SJCRH30 (cell line): ENCODE measurements at places on chromosomes 16 and 17. TPM values are rescaled to one million over a fixed set of nuclear protein-coding genes. Genes with fewer than 3 reads are reported as not detected.

DNA sequence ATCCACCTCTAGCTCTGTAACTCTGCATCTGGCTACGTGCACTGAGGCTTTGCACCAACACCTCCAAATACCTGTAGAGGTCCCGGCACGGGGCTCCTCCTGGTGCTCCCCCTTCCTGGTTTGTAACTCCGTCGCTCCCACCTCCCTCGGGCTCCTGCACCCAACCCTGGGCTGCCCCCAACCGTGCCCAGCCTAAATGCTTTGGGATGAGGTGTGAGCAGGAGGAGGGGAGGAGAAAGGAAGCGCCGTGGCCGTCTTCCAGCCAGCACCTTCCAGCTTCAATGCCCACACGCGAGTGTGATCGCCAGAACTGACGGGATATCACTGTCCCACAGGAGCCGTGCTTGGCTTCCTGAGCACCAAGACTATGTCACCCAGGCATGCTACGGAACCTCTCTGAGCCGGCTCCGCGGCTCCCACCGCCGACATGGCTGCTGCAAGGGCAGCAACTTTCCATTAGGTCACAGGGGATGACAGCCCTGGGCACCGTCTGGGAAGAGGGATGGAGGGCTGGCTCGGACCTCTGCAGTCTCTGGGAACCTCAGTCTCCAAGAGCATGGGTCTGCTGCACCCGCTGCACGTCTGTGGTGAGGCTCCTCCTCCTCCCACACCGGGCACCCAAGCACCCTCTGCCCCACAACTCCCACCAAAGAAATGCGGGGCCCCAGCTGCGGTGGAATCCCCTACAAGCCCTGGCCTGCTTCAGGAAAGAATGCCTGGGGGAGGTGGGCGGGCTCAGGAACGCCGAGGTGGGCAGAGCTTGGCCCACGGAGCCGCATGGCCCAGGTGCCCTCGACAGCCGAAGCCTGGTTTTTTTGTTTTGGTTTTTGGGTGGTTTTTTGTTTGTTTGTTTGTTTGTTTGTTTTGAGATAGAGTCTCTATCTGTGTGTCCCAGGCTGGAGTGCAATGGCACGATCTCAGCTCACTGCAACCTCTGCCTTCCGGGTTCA, 6.4 kb upstream of the SLC38A10 start:
- H3K4me1 ChIP-seq = peaks cover 73% of the 10 kb centered on the region
- H3K36me3 ChIP-seq = no peaks in the 10 kb centered on the region
- no peak overlapping the region; the same call in 1 of the 2 replicates for H3K27ac ChIP-seq
- no peak overlapping the region for H3K4me3 ChIP-seq

GRCh38 chr17:75403131-75403530, 2.3 kb downstream of the GRB2 start:
- H3K4me1 ChIP-seq = peaks cover 10% of the 10 kb centered on the region; the same call in 1 of the 2 replicates
- H3K4me3 ChIP-seq = no peak overlapping the region
- H3K27ac ChIP-seq = no peak overlapping the region
- H3K27me3 ChIP-seq = no peaks in the 10 kb centered on the region

DNA sequence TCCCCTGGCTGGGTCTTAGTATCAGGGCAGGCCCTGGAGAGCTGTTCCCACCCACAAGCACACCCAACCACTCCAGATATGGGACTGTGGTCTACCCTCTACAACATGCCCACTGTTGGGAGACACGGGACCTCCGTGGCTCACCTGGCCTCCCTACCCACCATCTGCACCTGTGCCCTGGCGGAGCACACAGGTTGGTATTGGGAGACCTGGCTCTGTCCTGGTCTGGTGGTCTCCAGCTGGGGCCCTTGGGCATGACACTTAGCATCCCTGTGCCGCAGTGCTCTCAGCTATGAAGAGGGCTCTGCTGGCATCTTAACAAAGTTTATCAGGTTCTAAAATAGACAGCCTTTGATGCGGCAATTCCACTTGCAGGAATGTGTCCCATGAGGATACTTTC, 5.8 kb downstream of the C16orf95 start:
- no peaks in the 10 kb centered on the region for H3K27me3 ChIP-seq
- no peak overlapping the region for H3K4me3 ChIP-seq
- H3K27ac ChIP-seq = no peak overlapping the region
- no peaks in the 10 kb centered on the region for H3K36me3 ChIP-seq
- no peaks in the 10 kb centered on the region for H3K4me1 ChIP-seq

- H3K36me3 ChIP-seq = no peaks in the 10 kb centered on the region
- H3K27ac ChIP-seq = peak overlapping the region; percentile 10; the same call in 1 of the 2 replicates
- no peaks in the 10 kb centered on the region for H3K27me3 ChIP-seq
- H3K4me3 ChIP-seq = no peak overlapping the region; the same call in 1 of the 2 replicates
- H3K4me1 ChIP-seq = peaks cover 23% of the 10 kb centered on the region
These were observed 57.4 kb upstream of the MRTFB start for GRCh38 chr16:14013571-14014283.

GRCh38 chr17:15368600-15368999, 27.2 kb upstream of the TEKT3 start:
- H3K4me1 ChIP-seq = no peaks in the 10 kb centered on the region
- no peaks in the 10 kb centered on the region for H3K36me3 ChIP-seq
- DNase-seq = no peak
- H3K27me3 ChIP-seq = no peaks in the 10 kb centered on the region; the same call in 1 of the 2 replicates
- H3K4me3 ChIP-seq = no peak overlapping the region

GRCh38 chr17:30565073-30565935, 88.1 kb downstream of the GOSR1 start:
- no peaks in the 10 kb centered on the region for H3K27me3 ChIP-seq
- no peaks in the 10 kb centered on the region for H3K36me3 ChIP-seq
- peaks cover 18% of the 10 kb centered on the region for H3K4me1 ChIP-seq
- no peak overlapping the region for H3K4me3 ChIP-seq
- H3K27ac ChIP-seq = no peak overlapping the region
- DNase-seq = no peak

DNA sequence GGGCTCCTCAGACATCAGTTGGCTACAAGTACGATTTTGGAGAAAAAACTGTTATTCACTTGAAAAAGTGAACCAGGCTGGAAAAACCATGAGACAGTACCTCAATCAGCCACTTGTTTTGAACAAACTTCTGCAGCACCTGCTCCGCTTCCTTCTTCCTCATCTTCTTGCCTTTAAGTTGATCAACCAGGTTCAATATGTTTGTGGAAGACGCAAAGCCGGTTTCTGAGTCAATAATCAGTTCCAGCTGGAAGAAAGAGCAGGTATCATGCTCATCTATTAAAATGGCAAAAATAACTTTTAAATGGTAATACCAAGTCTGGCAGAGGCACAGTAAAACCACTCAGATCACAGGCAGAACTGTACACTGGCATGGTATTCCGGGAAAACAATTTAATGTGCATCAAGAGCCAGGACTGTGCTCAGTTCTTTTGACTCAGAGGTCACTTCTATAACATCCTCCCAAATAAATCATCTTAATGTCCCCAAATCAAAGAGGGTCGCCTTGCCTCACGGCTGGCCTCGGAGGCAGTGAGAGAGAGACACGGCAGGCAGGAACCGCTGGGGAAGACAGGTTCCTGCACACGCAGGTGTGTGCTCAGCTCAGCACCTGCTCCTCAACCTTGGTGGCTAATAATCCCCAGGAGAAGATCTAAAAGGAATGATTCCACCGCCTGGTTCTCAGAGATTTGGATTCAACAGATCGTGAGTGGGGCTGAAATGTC, 29.7 kb downstream of the KDM8 start:
- H3K36me3 ChIP-seq = no peaks in the 10 kb centered on the region
- peaks cover 46% of the 10 kb centered on the region for H3K4me1 ChIP-seq
- no peaks in the 10 kb centered on the region for H3K27me3 ChIP-seq
- no peak for DNase-seq

GRCh38 chr16:89308391-89309333, 91.2 kb downstream of the ZNF778 start:
- H3K36me3 ChIP-seq = peaks cover 70% of the 10 kb centered on the region
- no peak for DNase-seq
- H3K4me3 ChIP-seq = no peak overlapping the region
- H3K27me3 ChIP-seq = no peaks in the 10 kb centered on the region
- H3K27ac ChIP-seq = no peak overlapping the region

- H3K36me3 ChIP-seq = no peaks in the 10 kb centered on the region
- no peak overlapping the region for H3K27ac ChIP-seq
- DNase-seq = no peak
- peaks cover 5% of the 10 kb centered on the region; the same call in 1 of the 2 replicates for H3K27me3 ChIP-seq
- no peaks in the 10 kb centered on the region for H3K4me1 ChIP-seq
- H3K4me3 ChIP-seq = no peak overlapping the region
These were observed 67.2 kb downstream of the USP22 start for GRCh38 chr17:20975566-20975965.

DNA sequence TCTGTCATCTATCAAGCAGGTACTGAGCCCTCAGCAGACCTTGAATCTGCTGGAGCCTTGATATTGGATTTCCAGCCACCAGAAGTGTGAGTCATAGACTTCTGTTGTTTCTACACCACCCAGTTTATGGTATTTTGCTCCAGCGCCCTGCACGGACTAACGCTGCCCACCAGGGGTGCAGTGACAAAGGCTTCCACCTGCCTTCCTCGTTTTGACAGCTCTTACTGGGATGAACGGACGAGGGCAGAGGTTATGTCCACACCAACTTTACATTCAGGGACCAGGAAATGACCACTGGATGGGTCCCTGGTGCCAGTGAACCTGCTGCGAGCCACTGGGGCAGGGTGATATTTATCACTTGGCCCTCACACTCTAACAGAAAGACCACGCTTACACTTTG, 66.6 kb upstream of the CBX4 start:
- peaks cover 26% of the 10 kb centered on the region for H3K27me3 ChIP-seq
- peak; percentile 40 for DNase-seq
- H3K4me1 ChIP-seq = no peaks in the 10 kb centered on the region

DNA sequence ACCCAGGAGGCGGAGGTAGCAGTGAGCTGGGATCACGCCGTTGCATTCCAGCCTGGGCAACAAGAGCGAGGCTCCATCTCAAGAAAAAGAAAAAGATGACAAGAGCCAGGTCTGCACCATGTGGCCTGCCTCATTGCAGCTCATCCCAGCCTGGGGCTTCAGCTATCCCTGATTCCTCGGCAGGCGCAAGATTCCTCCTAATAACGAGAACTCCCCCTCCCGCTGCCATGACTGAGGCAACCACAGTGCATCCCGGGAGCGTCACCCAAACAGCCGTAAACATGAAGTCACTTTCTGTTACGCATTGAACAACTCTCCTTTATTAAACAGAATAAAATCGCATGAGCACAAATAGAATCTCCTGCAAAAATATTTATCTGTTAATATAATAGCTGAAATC, 120.6 kb downstream of the MGAT5B start:
- H3K36me3 ChIP-seq = no peaks in the 10 kb centered on the region
- H3K4me1 ChIP-seq = no peaks in the 10 kb centered on the region
- no peak overlapping the region for H3K4me3 ChIP-seq
- no peak for DNase-seq

DNA sequence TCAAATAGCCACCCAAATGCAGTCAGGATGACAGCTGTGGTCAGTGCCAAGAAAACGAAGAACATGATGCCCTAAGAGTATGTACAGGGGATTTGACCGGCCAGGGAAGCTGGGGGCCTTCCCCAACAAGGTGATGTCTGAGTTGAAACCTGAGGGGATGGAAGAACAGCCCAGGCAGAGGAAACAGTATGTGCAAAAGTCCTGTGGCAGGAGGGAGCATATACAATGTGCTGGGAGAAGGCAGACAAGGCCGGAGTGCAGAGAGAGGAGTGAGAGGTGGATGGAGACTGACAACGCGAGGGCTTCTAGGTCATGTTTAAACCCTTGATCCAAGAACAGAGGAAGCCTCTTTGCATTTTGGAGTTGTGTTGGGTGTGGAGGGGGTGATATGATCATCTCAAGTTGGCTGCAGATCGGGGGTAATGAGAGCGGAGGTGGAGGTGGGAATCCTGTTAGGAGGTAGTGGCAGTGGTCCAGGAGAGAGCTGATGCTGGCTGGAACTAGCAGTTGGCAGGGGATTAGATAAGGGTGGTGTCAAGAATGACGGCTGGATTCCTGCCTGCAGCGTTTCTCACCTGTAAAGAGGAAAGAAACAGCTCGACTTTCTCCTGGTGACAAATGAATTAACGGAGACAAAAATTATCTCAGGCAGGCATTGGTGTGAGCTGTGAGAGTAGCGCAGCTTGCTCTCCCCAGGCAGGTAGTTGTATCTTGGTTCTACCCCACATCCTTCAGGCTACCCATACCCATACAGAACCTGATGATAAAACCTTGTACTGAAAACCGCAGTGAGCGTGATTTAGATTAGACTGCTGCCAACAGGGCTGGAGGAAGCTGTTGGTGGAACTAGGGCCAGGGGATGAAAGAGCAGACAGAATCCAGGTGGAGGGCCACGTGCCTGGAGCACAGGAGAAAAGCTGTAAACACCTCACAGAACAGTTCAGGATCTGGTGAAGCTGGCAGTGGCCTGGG, 37.2 kb upstream of the NGFR start:
- no peaks in the 10 kb centered on the region for H3K36me3 ChIP-seq
- no peaks in the 10 kb centered on the region for H3K27me3 ChIP-seq
- no peak overlapping the region for H3K27ac ChIP-seq
- H3K4me1 ChIP-seq = peaks cover 35% of the 10 kb centered on the region
- H3K4me3 ChIP-seq = no peak overlapping the region

- no peaks in the 10 kb centered on the region for H3K36me3 ChIP-seq
- DNase-seq = no peak
- no peak within 1 kb of the TSS for H3K4me3 ChIP-seq
- no peaks in the 10 kb centered on the region for H3K4me1 ChIP-seq
These were observed at the start of gene TSPOAP1 for GRCh38 chr17:58328195-58329034. TSPOAP1 (minus strand) TSS chr17:58328795; CDS start chr17:58327920, 875 bp downstream.

DNA sequence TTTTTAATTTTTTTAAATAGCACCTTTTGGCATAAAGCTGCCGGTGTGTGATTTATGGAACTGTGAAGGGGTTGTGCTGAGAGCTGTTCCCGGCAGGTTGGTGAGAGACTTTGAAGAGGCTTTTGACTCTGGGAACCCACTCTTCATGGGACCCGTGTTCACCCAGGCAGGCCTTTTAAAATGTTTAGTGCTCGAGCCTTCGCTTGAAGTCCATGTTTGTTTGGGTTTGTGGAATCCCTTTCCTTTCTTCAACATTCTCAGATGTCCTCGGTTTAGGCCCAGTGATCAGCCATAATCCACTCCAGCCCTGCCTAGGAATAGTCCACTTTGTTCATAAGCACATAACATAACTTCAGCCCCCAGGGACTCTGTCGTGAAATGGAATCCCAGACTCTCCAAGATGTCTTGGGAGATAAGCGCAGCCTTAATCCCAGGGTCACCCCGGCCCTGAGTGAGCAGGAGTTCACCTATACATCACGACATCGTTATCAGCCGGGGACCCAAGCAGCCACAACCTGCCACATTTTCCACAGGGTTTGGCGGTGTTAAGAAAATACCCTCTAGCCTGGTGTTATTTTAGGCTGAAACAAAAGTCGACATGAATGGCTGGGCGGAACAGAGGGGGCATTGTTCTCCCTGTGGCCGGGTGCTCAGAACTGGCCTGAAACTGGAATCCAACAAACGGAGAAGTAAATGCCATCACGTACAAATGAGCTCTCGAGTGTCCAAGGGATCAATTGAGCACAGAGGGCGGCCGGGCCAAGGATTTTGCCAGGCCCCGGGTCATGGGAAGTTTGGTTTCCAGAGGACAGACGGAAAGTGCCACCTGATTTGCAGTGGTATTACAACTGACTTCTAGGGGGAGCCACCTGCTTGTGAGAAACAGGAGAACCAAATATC, 145.7 kb upstream of the IRX3 start:
- H3K4me1 ChIP-seq = peaks cover 27% of the 10 kb centered on the region
- no peaks in the 10 kb centered on the region for H3K27me3 ChIP-seq
- no peak overlapping the region for H3K27ac ChIP-seq
- H3K36me3 ChIP-seq = no peaks in the 10 kb centered on the region

- H3K4me1 ChIP-seq = no peaks in the 10 kb centered on the region
- DNase-seq = no peak
- no peak overlapping the region for H3K27ac ChIP-seq
- no peaks in the 10 kb centered on the region for H3K27me3 ChIP-seq
- no peak overlapping the region for H3K4me3 ChIP-seq
These were observed 18.5 kb upstream of the APRT start for GRCh38 chr16:88830258-88830657.

Gene ATAD5
- 28.3 and 37.6 TPM in 2 replicates for total RNA-seq

Gene MT1M
- total RNA-seq = not detected in 2 replicates
